ENCODE measurements at places on chromosomes 5 and 9.

DNA sequence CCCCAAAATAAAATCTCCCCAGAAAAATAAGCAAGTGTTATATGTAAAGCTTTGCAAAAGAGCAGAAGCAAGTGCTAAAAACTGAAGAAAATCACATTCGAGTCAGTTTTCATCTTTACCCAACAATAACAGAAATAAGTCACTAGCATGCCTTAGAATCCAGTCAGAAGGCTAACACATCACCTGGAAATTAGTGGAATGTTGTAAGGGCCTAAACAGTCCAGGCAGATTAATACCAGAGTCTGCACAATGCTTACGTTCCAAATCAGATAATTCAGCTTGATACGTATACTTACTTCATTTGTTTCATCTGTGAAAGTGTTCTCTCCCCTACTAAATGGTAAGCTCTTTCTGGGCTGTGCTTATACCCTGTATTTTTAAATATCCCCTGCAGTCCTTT, 42.7 kb downstream of the SUSD1 start:
- no peak for DNase-seq

DNA sequence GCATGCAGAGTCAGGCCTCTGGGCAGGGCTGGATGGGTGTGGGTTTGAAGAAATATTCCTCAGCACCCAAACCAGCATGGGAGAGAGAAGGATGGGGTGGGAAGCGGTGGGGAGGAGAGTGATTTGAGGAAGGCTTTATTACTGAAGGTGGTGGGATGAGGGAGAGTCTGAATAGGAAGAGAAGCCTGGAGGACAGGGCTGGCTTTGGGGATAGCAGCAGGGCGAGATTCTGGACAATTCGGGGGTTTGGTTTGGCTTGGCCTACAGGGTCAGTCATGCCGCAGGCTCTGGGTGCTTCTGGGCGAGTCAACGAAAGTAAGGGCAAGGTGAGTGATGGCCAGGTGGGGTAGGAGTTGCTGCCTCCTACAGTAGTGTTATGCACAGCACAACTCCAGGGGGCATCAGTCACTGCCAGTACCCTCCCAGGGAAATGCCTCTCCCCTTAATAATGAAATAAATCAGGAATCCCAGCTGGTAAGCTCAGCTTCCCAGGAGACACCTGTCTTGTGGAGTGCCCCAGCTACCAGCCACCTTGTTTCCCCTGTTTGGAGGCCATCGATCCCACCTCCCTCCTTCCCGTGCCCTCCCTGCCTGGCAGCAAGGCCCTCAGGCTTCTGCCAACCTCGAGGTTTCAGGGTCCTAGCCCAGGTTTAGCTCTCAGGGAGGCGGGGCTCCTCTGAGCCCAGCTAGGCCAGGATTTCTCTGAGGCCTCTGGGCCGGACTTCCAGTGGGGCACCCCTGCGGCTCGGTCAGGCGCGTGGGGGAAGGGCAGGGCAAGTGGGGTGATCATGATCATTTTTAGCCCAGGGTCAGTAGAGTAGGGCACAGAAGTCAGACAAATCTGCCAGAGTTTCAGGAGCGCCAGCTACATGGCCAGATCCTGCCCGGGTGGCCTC, 741 bp upstream of the NKX2-5 start:
- DNase-seq, result no peak

GRCh38 chr9:126999315-127000068, 84.9 kb downstream of the RALGPS1 start:
- DNase-seq, result no peak

DNA sequence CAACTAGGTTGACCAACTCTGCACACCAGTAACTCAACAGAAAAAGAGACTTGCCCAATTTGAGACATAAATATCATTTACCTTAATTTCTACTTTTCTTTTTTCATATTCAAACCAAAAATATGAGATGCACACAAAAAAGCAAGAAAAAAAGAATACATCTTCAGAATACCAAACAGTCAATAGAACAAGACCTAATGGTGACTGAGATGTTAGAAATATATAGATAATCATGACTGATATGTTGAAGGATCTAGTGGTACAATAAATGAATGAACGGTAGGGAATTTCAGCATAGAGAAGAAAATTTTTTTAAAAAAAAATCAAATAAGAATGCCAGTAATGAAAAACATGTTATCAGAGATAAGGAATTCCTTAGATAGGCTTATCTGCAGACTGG, 29.1 kb upstream of the ATG10 start:
- DNase-seq, result no peak

- DNase-seq, result no peak
These were observed 842 bp downstream of the PCDHA5 start for GRCh38 chr5:140822281-140822629.

GRCh38 chr5:67805666-67806348, 409.7 kb upstream of the PIK3R1 start:
- DNase-seq, result peak; percentile 18

DNA sequence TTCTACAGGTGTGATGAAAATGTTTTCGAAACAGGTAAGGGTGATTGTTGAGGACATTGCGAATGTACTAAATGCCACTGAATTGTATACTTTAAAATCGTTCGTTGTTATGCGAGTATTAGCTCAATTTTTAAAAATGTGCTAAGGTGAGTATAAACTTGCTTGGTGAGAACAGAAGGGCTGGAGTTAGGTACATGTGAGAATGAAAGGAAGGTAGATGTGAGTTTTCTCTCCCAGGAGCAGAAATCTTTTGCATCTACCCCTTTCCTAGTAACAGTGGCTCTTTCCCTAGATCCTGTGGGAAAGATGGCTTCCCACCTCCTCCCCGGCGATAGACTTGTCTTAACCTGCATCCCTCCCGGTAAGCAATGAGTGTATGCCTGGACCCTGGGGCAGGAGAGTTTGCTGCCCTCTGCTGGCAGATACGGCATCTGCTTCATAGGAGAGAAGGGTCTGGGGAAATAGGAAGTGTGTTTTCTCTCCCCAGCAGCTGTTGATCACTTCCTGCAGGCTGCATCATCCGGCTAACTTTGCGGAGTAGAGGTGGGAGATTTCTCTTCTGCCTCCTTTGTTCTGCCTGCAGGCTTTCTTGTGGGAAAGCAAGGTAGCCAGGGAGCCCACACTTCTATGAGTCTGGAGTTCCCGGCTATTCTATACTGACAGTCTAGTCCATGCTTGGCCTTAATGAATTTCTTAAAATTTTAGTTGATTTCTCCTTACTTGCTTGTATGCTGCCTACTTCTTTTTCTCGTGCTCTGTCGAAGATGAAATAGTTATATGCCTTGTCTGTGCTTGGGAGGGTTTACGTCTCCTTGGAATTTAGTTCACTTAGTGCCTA, 373.3 kb upstream of the SEMA6A start:
- DNase-seq, result peak; percentile 95

DNA sequence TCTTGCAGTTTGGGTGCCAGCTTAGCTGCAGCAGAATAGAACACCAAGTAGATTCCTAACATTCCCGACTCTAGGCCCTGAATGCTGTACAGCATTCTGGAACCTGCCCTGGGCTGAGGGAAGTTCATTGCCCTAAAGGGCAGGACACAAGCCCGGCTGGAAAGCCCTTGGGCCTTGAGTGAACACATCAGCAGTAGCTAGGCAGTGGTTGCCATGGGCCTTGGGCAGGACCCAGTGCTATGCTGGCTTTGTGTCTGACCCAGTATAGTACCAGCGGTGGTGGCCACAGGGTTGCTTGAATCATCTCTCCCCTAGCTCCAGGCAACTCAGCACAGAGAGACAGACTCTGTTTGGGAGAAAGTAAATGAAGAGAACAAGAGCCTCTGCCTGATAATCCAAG, 137.8 kb downstream of the AGTPBP1 start:
- no peak for DNase-seq

- peak; percentile 56 for DNase-seq
These were observed 544 bp downstream of the FNBP1 start for GRCh38 chr9:130042406-130042884.

DNA sequence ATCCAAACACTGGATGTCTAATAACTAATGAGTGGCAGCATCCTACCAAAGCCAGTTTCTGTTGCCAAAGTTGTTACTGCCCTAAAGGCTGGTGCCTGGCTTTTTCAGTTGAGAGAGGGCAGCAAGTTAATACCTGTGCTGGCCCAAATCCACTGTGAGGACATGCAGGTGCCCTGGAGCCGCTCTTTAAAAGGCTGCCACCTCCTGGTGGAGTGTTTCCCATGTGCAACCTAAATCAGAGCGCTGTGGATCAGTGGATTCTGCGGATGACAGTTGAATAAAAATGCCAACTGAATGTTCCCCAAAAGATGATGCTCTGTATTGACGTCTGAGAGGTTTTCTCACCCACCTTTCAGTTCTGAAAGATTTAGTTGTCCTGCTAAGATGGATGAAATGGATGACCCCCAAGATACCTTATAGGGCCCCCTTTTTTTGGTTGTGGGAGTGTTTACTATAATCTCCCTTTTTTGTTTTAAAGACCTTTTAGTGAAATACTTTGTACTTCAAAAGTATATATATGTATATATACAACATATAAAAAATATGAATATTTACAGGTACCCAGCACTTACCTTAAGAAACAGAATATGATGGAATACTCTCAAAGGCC, 146.4 kb downstream of the EGFLAM start:
- peak; percentile 64 for DNase-seq

DNA sequence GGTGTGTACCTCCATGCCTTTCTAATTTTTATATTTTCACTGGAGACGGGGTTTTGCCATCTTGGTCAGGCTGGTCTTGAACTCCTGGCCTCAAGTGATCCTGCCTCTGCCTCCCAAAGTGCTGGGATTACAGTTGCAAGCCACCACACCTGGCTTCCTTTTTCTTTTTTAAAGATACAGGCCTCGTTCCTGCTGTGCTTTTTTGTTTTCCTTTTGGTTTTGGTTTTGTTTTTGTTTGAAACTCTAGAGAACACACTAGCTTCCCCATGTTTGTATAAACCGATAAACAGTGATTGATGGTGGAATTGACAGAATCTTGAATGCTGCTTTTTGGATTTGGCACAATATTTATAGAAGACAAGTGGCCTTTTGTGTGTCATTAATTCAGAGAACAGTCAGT, 1603.4 kb downstream of the MAT2B start:
- no peak for DNase-seq

All from WTC11 (cell line).